ENCODE measurements at places on chromosomes 13 and 19. TPM values are rescaled to one million over a fixed set of nuclear protein-coding genes. Genes with fewer than 3 reads are reported as not detected.

The C19orf33 gene
- 134 TPM for total RNA-seq

The ZNF99 gene
- 0.50 TPM for total RNA-seq

The ARHGAP33 gene
- 32.6 TPM for total RNA-seq

The DHRS12 gene
- 12.6 TPM for total RNA-seq

The CLDN10 gene
- total RNA-seq = 5.2 TPM

The CEACAM7 gene
- total RNA-seq = not detected

The ARRDC5 gene
- 0.30 TPM for total RNA-seq

The IER2 gene
- total RNA-seq = 12.6 TPM

The ZGLP1 gene
- total RNA-seq = 9.5 TPM

The ZNF846 gene
- 30.6 TPM for total RNA-seq

The ZNF91 gene
- total RNA-seq = 147 TPM

The SCAMP4 gene
- 38.1 TPM for total RNA-seq

The GPR18 gene
- not detected for total RNA-seq

The ICAM1 gene
- 10.4 TPM for total RNA-seq

The MYH14 gene
- total RNA-seq = 7.2 TPM

The MEIOSIN gene
- total RNA-seq = not detected

The VAV1 gene
- 4.3 TPM for total RNA-seq

The CPB2 gene
- 0.11 TPM for total RNA-seq

The MEF2B gene
- 0.88 TPM for total RNA-seq

The FGF22 gene
- 0.72 TPM for total RNA-seq

The ZNF154 gene
- total RNA-seq = 18.9 TPM

The ZNF296 gene
- total RNA-seq = 0.69 TPM

The CDX2 gene
- total RNA-seq = not detected

The RAB3A gene
- 26.7 TPM for total RNA-seq

The DPF1 gene
- total RNA-seq = 12.4 TPM

The RAB4B gene
- total RNA-seq = 20.6 TPM

The PNMA8A gene
- 93.0 TPM for total RNA-seq

The ZNF585A gene
- 13.2 TPM for total RNA-seq

The THSD1 gene
- 20.5 TPM for total RNA-seq

The GZMM gene
- 0.33 TPM for total RNA-seq

The CNN1 gene
- 3.7 TPM for total RNA-seq

The SETDB2 gene
- 17.6 TPM for total RNA-seq

The NAPSA gene
- 0.79 TPM for total RNA-seq

The LMO7 gene
- total RNA-seq = 32.0 TPM

The PSG11 gene
- total RNA-seq = not detected

The SLC35E1 gene
- total RNA-seq = 24.1 TPM

The CCL25 gene
- not detected for total RNA-seq

The MATK gene
- 22.8 TPM for total RNA-seq

The ODAD3 gene
- total RNA-seq = 5.3 TPM

The FGF14 gene
- 19.3 TPM for total RNA-seq

The ZNF415 gene
- total RNA-seq = 27.3 TPM

The SMIM24 gene
- total RNA-seq = not detected

The ZNF491 gene
- 13.9 TPM for total RNA-seq

The UBL3 gene
- total RNA-seq = 145 TPM

The PNMA8C gene
- total RNA-seq = 8.7 TPM

The CBY2 gene
- total RNA-seq = not detected

The TEX101 gene
- not detected for total RNA-seq

The PLIN5 gene
- 4.0 TPM for total RNA-seq

The UPK1A gene
- total RNA-seq = not detected

The POU4F1 gene
- total RNA-seq = 10.7 TPM

The PSG3 gene
- 0.83 TPM for total RNA-seq

The SLC7A10 gene
- 3.8 TPM for total RNA-seq

The CLDND2 gene
- total RNA-seq = 7.9 TPM

The ABHD17A gene
- 53.5 TPM for total RNA-seq

The BST2 gene
- total RNA-seq = 14.5 TPM

The ATP8A2 gene
- 14.9 TPM for total RNA-seq

Data from spinal cord (tissue), 10 donors.